ENCODE measurements at places on chromosomes 3 and 15.

GRCh38 chr3:32780071-32780734 is 37.6 kb upstream of the TRIM71 start:
- no peak for DNase-seq

GRCh38 chr15:42836251-42836650 is 84.3 kb downstream of the TTBK2 start:
- no peak for DNase-seq

GRCh38 chr3:16504242-16504641 is 9.3 kb downstream of the RFTN1 start:
- no peak for DNase-seq

GRCh38 chr3:173531602-173532001 is 134.1 kb downstream of the NLGN1 start:
- DNase-seq, result no peak

DNA sequence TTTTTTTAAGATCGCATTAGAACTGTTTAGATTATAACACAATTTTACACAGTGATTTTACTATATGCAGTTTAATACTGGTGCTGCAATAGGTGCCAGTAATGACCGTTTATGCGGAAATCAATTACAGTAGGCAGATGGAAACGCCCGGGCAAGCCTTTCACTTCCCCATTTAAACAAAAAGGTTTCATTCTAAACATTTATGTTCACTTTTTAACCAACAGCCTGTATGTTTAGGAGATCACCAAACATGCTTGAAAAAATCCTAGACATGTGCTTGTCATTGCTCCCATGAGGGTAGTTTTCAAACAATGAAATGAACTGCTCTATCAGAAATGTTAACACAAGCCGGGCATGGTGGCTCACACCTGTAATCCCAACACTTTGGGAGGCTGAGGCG is 2.7 kb downstream of the BNIP2 start:
- no peak for DNase-seq

DNA sequence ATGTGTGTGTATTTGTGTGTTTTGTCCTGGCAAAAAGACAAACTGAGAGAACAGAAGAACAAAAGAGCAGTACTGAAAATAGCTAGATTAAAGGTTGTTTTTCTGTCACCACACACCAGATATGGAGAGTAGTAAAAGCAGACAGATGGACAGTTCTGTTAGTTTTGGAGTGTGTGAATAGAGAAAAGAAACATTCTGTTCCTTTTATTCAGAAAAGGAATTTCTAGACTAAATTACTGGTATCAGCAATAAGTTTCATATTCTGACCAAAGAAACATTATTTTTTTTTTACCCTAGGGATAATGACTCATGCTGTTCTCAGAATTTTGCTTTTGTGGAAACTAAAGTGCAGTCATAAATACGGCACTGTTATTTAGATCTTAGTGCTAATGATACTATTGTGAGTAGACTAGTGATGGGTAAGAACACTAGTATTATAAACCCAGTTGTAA is 32.9 kb downstream of the PIK3CA start:
- no peak for DNase-seq

DNA sequence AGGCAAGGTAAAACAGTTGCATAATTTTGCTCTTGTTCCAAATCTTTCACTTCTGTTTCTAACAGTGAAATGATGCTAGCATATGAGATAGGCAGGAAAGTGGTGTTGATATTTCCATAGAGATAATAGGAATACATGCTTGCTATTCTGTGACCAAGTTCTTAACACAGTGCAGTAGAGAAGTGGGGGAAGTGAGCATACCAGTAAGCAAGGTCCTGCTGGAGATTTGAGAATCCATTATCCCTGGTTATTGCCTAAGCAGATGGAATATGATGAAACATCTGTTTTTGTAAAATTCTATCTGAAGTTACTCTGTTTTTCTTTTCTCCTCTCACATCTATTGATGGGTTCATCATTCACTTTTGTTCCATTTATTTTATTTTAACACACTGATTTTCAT is 28.7 kb downstream of the USP8 start:
- no peak for DNase-seq

- no peak for DNase-seq
Measured at GRCh38 chr15:29699791-29700190, 122.5 kb downstream of the TJP1 start.

GRCh38 chr3:32177702-32178198 is 60.7 kb upstream of the CMTM8 start:
- DNase-seq, result peak; percentile 75

GRCh38 chr3:196997311-196997710 is 28.7 kb upstream of the PIGZ start:
- no peak for DNase-seq

DNA sequence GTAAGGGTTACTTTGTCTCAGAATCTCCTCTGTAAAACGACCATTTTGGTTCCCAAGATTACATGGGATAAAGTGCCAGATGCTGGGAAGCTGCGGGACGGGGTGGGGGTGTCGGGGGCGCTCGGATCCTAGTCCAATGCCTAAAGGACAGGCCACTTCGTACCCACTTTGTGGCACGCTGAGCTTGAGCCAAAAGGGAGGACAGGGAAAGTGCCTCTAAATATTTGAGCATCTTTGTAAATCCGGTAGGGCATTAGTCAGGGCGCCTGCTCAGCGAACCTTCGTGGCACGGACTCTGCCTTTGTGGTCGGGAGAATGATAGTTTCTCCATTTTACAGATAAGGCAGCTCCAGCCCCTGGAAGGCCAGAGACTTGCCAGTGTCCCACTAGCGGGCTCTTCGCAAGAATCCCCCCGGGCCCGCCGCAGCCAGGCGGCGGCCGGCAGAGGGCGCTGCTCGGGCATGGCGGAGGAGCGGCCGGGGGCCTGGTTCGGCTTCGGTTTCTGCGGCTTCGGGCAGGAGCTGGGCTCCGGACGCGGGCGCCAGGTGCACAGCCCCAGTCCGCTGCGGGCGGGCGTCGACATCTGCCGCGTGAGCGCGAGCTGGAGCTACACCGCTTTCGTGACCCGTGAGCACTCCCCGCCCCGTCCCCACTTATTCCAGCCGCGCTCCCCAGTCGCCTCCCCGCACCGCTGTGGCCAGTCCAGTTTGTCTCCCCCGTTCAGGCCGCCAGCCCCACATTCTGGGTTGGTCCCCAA is 1.8 kb downstream of the RCCD1 start:
- no peak for DNase-seq

DNA sequence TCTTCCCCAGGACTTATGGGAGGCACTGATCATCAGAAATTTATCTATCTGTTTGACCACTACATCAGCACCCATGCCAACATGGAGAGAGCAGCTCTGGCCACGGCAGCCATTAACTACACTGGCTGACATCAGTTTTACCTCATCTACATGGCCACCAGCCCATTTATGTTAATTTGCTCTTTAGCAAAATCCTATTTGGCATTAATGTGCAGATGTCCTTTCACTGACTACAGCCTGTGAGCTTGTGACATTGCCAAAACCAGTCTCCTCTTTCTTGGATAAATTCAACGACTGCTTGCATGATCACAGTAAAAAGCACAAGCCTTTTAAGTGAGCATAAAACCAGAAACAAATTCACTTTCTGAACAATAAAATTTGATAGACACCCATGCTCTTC is 47.5 kb downstream of the NR1I2 start:
- DNase-seq, result no peak

GRCh38 chr3:157067114-157067513 is 92.8 kb downstream of the CCNL1 start:
- no peak for DNase-seq

DNA sequence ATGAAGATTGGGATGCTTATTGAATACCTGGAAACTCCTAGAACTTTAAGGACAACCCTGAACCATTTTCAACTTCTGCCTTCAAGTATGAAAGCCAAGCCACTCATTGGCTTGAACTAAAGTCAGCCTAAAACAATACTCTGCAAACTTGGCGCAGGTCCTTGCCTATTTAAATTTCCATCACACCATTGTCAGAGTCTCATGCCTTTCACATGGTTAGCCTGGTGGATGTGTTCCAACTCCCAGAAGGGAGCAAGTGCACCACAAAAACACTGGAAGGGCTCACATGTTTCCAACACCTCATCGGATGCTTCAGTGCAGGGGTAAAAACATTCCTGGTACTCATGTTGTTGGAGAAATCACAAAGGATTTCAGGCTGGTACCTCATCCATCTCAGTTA is 511.6 kb upstream of the MDFIC2 start:
- no peak for DNase-seq

GRCh38 chr3:64895106-64895990 is 207.5 kb upstream of the ADAMTS9 start:
- no peak for DNase-seq

GRCh38 chr3:35528728-35529127 is 110.6 kb upstream of the ARPP21 start:
- no peak for DNase-seq

GRCh38 chr3:160044121-160044520 is 55.5 kb downstream of the IL12A start:
- no peak for DNase-seq

GRCh38 chr3:148450819-148451218 is 246.9 kb upstream of the AGTR1 start:
- no peak for DNase-seq

GRCh38 chr15:42129364-42129763 is 27.1 kb downstream of the PLA2G4F start:
- DNase-seq, result no peak

DNA sequence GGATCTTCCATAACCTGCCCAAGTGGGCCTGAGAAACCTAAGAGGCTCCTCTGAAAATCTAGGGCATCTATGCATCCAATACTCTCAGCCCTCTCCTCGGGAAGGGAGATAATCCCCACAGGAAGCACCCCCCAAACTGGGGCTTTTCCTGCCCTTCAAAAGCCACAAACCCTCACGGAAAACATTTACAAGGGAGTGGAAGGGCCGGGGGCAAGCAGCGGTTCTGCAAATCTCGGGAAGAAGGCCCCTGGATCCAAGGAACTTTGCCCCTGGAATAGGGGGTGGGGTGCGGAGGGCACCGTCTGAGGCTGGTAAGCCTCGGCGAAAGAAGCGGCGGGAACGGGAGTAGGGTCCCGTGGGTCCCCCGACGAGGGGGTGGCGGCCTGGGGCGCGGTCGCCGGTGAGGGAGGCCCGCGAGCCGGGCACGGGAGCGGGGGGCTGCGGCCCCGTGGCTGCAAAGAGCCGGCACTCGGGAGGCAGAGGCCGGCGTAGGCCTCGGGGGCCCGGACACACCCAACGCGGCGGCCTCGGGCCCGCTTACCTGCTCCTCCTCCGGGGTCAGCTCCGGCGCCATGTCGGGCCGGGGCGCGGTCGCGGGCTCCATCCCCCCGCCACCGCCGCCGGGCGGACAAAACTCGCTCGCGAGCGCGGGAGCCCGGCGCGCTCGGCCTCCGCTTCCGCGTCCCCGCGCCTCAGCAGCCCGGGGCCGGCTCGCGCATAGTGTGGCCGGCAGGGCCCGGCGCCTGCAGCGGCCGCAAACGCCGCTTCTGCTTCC is 755 bp downstream of the PTPN9 start:
- DNase-seq, result peak; percentile 40

DNA sequence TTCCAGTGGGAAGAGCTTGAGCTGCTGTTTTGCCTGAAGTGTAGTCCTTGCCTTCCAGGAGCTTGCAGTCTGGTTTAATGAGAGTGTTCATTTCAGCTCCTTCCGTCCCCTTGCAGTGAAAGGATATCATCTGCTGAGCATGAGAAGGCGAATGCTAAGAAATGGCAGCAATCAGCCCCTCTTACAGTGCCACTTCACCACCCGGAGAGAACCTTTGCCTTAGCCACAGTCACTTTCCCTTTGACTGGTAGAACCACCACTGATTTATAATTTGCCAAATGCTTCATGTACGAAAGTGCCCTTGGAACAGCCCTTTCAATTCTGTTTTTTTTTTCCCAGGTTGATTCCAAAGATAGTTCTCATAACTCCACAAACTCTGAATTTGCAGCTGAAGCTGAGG is 11.5 kb downstream of the TATDN2 start:
- DNase-seq, result no peak
